ENCODE measurements at places on chromosomes 6 and 20.

DNA sequence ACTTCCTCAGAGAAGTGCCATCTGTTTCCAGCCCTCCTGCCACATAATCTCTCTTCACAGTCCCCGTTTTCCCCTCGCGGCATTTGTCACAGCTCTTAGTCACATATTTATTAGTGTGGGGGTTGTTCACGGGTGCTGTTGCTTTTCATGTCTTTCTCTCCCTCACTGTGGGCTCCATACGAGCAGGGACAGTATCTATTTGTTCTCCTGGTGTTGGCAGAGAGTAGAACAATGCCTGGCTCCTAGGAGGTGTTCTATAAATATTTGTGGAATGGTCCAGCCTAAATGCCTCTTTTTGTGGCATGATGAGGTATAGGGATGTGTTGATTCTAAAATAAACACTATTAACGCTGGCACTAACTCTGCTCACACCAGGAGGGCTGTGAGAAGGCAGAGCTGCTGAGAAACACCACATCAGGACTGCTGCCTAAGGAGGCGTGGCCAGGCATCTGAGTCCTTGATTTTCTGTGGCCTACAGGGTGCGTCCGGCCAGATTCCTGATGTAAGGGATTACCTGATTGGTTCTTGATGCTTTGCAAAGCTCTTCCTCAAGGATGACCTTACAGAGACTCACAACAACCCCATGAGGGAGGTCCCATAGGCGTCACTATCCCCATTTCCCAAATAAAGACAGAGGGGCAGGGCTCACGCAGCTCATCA, 219.8 kb upstream of the ARID1B start:
- DNase-seq, result peak; percentile 11

- no peak for DNase-seq
Observed at GRCh38 chr6:105943514-105943913, 142.6 kb upstream of the PRDM1 start.

- DNase-seq, result peak; percentile 92
Observed at GRCh38 chr20:34249291-34249690, 8.1 kb downstream of the ASIP start.

- no peak for DNase-seq
Observed at GRCh38 chr6:10381830-10382208, 33.1 kb downstream of the TFAP2A start.

DNA sequence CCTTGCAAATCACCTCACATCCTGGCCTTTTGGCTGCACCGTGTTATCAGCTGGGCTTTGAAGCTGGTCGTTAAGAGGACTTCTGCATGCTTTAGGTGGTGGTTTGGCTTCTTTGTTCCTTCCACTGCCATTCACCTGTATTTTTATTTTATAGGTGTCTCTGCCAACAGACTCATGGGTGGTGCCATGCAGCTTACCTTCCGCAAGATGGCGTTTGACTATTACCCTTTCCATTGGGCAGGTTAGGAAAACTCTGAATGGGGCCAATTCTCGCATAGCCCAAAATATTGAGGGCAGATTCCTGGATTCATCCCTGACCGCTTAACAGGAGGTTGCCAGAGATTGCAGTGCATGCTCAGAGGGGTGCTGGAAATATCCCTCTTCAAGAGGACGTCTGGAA, 32.4 kb downstream of the TAF11 start:
- DNase-seq, result no peak
